ENCODE measurements at places on chromosomes 2 and 18.

GRCh38 chr2:237312021-237312755 lies 101.8 kb downstream of the COL6A3 start:
- DNase-seq = no peak

- no peak for DNase-seq
Measured at GRCh38 chr2:119204525-119204924, 19.1 kb upstream of the STEAP3 start.

GRCh38 chr2:28390241-28390745 lies 2.4 kb upstream of the FOSL2 start:
- DNase-seq = peak; percentile 78

GRCh38 chr2:118169359-118170005 lies 81.2 kb downstream of the INSIG2 start:
- DNase-seq = no peak

DNA sequence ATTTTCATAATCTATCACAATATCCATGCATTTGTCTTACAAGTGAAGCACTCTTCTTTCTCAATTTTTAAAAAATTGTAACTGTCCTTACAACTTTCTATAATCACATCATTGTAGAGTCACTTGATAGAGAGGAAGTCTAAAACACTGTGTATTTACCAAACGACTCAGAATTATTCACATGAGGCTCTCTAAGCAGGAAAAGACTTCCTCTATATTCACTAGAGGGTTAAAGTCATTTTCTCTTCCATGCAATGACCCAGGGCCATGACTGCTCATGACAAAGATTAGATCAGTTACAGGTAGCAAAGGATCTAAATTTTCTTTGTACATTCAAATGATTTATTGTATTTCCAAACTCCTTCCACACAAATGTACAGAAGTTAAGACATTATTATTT lies 9.0 kb upstream of the SLC1A4 start:
- no peak for DNase-seq

DNA sequence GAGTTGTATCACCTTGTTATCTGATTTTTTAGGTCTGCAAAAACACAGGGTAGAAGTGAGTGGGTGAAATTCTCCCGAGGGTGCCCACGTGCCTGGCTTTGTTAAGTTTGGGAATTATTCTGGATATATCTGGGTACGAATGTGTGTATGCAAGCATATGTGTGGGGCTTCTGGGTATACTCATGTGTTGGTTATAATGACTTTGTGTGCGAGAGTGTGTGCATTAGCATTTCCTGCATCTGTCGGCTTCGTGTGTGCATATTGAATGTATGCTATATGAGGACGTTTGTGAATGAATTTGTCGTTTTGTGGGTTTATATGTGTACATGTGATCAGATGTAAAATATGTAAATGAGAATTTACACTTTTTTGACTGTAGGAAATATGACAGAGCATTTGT lies 13.8 kb upstream of the DNAJC27 start:
- DNase-seq = no peak

DNA sequence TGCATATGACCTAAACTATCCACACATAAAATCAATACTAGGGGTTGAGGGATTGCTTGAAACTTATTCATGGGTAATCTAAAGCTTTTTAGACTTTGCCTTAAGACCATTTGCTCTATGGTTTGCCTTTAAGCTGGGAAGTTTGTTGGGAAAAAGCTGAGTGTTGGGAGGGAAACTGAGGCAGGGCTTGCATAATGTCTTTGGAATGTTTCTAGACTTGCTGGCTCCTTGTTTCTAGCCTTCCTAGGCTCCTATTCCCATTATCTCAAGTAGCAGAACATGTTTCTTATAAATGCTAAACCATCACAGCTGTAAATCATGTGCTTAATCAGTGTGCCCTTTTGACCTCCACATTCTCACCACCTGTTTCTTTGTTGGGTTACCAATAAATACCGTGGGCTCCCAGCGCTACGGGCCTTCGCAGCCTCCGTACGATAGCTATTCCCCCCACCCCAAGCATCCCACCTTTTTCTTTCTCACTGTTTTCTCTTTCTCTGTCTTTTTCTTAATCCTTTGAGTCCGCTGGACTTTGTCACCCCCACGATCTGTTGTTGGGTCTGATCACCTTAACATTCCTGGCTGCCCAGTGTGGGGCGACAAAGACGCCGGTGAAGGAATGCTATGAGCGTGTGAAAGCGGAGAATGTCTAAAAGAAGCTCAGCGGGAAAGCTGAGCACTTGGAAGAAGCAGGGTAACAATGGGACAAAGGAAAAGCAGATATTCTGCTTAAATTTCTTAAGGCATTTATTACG lies 49.4 kb upstream of the CWC22 start:
- DNase-seq = no peak

GRCh38 chr2:205574001-205574400 lies 108.3 kb upstream of the NRP2 start:
- DNase-seq = no peak

DNA sequence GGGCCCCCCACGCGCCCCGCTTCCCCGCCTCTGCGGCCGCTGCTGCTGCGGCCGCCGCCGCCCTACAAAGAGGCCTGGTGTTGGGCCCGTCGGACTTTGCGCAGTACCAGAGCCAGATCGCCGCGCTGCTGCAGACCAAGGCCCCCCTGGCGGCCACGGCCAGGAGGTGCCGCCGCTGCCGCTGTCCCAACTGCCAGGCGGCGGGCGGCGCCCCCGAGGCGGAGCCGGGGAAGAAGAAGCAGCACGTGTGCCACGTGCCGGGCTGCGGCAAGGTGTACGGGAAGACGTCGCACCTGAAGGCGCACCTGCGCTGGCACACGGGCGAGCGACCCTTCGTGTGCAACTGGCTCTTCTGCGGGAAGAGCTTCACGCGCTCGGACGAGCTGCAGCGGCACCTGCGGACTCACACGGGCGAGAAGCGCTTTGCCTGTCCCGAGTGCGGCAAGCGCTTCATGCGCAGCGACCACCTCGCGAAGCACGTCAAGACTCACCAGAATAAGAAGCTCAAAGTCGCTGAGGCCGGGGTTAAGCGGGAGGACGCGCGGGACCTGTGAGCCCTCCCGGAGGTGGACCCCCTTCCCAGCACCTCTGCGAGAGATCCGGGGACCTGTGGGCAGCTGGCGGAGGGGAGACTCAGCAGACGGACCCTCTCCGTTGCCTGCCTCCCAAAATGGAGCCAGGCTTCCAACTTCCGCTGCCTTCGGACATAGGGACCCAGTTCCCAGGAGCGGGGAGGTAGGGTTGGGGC lies 1.9 kb downstream of the SP5 start:
- no peak for DNase-seq

- DNase-seq = no peak
Measured at GRCh38 chr2:237209885-237210284, 124.2 kb downstream of the COPS8 start.

DNA sequence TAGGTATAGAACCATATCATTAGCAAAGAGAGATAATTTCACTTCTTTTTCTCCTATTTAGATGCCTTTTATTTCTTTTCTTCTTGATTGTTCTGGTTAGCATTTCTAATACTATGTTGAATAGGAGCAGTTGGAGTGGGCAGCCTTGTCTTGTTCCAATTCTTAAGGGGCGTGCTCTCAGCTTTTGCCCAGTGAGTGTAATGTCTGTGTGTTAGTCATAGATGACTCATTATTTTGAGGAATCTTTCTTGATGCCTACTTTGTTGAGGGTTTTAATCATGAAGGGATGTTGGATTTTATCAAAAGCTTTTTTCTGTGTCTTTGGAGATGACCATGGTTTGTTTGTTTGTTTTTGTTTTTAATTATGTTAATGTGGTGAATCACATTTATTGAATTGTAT lies 1453.1 kb upstream of the SLC39A10 start:
- DNase-seq = no peak

- no peak for DNase-seq
Measured at GRCh38 chr2:86794861-86795260, 4.1 kb upstream of the CD8A start.

- DNase-seq = no peak
Measured at GRCh38 chr2:54388076-54388475, 68.1 kb upstream of the SPTBN1 start.

GRCh38 chr2:17804358-17804757 lies 11.9 kb upstream of the MSGN1 start:
- DNase-seq = no peak

- DNase-seq = no peak
Measured at GRCh38 chr18:56678836-56679565, 27.8 kb downstream of the WDR7 start.

DNA sequence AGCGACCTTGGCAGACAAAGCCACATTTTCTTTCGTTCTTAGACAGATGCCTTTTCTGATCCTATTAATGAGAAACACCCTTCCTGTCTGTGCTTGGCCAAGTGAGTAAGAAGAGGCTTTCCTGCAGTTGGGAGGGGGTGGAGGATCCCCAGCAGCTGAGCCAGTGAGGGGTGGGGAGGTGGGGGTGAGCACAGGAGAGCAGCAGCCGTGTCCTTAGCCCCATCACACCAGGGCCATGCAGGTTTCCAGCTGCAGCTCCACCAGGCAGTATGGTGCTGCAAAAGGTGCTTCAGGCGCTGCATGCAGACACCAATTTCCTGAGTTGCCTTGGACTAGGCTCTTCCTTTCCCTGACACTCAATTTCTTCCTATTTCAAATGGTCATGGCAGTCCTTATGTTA lies 123.3 kb upstream of the SIX2 start:
- DNase-seq = no peak

DNA sequence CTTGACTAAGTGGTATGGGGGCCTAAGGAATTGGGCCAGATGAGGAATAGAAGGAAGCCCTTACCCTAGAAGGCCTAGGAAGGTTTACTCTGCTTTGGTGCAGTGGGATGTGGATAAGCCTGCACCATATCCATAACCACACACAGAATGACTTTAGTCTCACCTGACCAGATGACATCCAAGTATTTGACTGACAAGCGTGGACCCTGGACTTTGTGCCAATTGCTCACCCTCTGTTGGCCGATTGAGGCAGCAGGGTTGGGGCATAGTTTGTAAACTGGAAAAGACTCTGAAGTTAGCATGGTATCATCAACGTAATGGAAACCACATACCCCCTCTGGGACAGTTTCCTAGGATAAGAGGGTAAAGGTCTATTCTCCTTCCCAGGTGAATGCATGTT lies 36.5 kb upstream of the SERPINE2 start:
- DNase-seq = no peak

DNA sequence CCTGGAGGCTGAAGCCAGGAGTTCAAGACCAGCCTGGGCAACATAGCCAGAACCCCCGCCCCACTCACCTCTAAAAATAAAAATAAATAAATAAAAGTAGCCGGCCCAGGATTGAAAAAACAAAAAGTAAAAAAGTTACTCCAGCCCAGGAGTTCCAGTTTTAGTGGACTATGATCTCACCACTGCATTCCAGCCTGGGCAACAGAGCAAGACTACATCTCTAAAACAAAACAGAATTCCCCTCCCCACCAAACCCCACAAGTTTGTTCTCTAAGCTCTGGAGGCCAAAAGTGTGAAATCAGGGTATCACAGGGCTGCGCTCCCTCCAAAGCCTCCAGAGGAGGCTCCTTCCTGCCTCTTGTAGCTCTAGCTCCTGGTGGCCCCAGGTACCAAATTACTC lies 1.7 kb downstream of the D2HGDH start:
- DNase-seq = no peak

DNA sequence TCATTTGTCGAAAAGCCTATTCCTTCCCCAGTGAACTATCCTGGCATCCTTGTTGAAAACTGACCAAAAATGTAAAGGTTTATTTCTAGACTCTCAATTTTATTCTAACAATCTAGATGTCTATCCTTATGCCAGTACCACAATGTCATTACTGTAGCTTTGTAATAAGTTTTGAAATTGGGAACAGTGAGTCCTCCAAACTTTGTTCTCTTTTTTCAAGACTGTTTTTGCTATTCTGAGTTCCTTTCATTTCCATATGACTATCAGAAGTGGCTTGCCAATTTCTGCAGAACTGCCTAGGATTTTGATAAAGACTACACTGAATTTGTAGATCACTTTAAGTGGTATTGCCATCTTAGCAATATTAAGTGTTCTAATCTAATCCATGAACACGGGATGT lies 9.7 kb downstream of the STARD7 start:
- no peak for DNase-seq

- no peak for DNase-seq
Measured at GRCh38 chr2:3079466-3079865, 298.2 kb downstream of the EIPR1 start.

DNA sequence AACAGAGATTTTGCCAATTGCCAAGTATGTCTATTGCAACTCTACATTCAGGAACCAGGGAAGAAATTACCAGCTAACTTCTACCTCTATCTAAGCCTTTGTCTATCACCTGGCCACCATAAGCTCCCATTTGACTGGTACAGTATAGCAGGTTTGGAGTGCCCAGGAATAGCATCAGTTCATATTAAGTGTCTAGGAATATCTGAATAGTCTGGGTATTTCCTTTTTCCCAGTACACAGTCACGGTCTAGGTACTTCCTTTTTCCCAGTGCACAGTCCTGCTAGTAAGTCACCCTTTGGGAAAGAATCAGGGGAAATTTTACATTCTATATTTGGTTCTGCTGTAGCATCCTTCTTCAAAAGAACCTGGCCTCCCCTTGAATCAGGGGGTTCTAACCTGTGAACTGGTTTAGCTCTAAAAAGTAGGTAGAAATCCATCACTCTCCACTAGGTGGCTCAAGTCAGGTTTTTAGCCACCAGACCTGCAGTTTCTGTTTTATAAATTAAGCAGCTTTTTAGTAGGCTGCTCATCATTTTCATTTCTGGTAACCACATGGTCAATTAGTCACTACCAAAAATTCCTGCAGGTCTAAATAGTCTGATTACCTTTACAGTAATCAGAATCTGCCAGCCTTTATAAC lies 49.3 kb upstream of the DNAJC10 start:
- DNase-seq = no peak

DNA sequence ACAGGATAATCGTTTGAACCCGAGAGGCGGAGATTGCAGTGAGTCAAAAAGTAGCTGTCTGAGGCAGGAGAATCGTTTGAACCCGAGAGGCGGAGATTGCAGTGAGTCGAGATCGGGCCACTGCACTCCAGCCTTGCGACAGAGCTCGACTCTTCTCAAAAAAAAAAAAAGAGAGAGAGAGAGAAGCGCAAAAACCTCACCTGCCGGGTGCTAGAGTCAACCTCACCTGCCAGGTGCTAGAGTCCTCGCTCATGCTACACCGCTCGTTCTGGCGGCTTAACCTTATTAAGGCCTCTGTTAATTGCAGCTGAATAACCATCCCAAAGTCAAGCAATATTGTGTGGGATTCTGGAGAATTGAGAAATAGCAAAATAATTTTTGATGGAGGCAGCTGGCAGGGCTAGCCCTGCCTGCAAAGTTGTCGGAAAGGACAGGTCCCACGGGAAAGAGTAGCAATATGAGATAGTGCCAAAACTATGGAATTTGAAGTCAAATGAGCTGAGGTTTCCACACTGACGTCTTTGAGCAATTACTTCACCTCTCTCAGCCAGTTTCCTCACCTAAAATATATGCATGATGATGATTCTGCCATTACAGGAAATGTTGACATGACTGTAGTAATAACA lies 644 bp upstream of the DYM start:
- no peak for DNase-seq

GRCh38 chr18:48548011-48548771 lies 9.4 kb downstream of the CTIF start:
- DNase-seq = no peak

- no peak for DNase-seq
Measured at GRCh38 chr2:84939426-84940087, 31.4 kb upstream of the KCMF1 start.

- no peak for DNase-seq
Measured at GRCh38 chr2:128594651-128594910, 275.9 kb upstream of the HS6ST1 start.
